Stimulated activated CD4-positive, alpha-beta T cell treated with anti-CD3 and anti-CD28 coated beads, TNF-alpha, amount 100 ng/mL, for 4 hours (primary cell): ENCODE measurements at places on chromosomes 3 and 15.

DNA sequence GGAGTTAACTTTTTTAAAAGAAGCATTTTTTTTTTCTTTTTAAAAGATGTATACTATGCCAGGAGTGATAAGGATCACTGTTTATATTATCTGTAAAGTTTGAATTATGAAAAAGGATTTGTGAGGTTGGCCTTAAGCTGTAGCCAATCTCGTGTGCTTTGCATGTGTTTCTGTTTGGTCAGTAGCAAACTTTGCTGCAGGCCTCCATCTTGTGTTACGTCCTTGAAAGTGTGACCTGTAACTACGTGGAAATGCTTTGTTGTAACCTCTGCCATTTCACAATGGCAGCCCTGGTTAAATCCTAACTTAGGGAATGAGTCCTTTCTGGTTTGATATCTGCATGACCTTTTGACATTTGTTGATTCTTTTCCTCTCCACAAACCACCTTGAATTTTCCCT is 1345.6 kb downstream of the NSUN3 start:
- DNase-seq = no peak

GRCh38 chr15:49847423-49848281 is 226.8 kb downstream of the DTWD1 start:
- DNase-seq = no peak

- no peak for DNase-seq
Measured at GRCh38 chr3:56421205-56421604, 47.1 kb downstream of the ERC2 start.

- no peak for DNase-seq
Measured at GRCh38 chr3:122921791-122922651, 105.5 kb downstream of the SEMA5B start.

DNA sequence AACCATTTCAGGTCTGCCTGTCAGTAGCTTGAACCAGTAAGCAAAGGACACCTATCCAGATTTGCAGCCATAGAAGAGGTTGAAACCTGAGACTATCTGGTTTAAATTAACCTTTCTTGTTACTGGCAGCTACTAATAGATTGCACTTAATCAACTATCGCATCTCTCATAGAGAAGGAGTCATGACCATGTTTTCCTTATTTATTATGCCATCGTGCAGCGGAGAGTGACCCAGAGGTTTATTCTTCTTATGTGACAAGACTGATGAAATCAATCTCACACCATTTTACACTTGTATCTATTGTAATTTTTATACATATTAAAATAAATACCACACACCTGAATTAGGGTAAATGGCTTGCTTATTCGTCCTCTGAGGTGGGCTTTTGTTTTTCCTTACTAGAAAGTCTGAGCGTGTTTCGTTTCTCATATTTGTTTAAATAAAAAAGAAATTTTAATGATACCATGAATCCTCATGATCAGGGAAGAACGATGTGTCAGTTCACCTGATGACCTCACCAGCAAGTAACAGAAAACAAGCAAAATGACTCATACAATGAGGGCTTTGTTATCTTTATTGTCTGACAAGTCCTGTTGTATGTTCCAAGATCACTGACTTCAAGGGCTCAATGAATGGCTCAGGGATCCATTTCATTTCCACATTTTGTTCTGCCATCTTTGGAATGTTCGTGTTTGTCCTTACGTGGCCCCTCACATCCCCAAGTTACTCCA is 379.5 kb upstream of the DPH6 start:
- DNase-seq = no peak

GRCh38 chr3:52798376-52798977 is 3.9 kb downstream of the ITIH3 start:
- DNase-seq = no peak

DNA sequence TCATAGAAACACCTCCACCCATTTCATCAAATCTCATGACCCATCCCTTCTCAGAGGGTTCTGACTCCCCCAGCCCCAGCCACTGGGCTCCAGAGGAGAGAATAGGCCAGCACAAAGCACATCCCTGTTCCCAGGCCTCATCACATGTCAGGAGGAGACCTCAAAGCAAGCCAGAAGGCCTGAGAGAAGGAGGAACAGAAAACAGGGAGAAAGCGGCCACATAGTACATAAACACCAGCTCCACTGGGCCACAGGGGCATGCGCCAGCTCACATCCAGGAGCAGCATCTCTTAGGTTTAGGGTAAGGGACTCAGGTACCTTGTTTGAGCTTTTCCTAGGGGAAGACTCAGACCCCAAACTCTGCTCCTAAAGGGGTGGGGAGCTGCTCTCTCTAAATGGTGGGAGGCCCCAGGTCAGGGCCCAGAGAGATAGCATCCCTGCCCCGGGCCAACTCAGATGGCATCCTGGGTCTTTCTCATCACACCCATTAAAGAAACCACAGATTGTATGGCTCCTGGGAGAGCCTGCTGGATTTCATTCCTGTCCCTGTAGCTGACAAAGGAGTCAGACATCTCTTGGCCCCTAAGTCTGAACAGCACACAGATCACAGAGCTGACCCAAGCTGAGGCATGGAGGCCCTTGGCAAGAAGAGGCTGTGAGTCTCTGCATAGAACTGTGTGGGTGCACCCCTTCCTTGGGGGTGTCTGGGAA is 2.5 kb downstream of the SHF start:
- DNase-seq = no peak

GRCh38 chr3:24229468-24230221 is 265.0 kb downstream of the THRB start:
- DNase-seq = no peak

DNA sequence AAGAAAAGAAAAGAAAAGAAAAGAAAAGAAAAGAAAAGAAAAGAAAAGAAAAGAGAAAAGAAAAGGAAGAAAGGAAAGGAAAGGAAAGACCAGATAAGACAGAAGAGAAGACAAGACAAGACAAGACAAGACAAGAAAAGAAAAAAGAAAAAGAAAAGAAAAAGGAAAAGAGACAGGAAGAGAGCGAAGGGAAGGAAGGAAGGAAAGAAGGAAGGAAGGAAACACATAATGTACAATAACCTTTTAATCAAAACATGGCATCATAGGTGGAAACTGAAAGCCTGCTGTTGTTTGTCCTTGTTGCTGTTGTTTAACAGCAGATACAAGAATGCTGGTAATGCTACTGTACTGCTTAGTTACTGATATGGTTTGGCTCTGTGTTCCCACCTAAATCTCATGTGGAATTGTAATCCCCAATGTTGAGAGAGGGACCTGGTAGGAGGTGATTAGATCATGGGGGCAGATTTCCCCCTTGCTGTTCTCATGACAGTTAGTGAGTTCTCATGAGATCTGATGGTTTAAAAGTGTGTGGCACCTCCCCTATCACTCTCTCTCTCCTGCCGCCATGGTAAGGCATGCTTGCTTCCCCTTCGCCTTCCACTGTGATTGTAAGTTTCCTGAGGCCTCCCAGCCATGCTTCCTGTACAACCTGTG is 67.3 kb downstream of the MCF2L2 start:
- DNase-seq = no peak

DNA sequence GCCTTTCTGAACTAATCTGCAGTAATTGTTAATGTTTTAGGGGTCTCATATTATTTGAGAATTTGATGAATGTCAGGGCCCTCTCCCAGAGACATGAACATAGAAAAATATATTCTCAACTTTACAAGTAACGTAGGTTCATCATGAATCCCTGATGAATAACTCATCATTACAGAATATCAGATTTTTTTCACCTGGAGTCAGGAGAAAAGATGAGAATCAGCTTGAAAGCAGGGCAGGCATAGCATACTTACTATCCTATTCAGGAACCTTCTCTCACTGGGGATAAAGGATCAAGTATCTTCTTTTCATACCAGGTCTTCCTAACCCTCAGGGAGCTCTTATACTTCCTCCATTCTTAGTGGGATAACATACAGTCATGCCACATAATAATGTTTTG is 552.6 kb upstream of the TBL1XR1 start:
- no peak for DNase-seq

- DNase-seq = no peak
Measured at GRCh38 chr15:44038755-44039191, 156.3 kb downstream of the FRMD5 start.

GRCh38 chr3:56742887-56743286 is 58.9 kb downstream of the ARHGEF3 start:
- DNase-seq = no peak

DNA sequence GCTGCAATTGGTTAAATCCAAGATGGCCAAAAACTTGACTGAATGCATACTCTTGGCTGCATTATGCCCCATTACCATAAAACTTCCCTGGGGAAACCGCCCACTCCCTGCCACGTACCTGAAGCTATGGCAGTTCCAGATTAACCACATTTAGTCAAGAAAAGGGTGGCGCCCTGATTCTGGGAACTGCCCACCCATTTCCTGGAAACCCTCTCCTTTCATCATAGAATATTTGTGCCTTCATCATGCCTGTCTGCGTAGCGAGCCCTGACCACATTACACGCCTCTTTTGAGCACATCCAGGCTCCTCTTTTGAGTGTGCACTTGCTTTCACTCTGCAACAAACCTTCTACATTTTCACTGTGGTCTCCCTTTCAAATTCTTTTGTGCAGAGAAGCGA is 5.2 kb downstream of the LINS1 start:
- DNase-seq = peak; percentile 92

DNA sequence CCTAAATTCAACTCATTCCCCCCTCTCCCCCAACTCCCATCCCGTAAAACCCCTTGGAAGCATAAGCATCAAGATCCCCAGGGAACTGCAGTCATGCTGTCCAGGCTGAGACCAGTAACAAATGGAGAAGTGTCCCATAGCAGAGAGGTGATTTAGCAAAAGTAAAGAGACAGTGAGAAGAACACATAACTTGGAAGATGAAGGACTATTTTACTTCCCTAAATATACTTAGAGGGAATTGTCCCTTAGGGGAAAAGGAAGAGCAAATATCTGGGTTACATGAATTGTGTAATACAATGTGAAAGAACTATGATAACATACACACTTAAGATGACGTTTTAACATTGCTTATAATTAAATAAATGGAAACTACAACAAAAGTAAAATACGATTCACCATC is 61.6 kb upstream of the LRRFIP2 start:
- no peak for DNase-seq

GRCh38 chr3:172980849-172981248 is 160.2 kb downstream of the SPATA16 start:
- DNase-seq = no peak

DNA sequence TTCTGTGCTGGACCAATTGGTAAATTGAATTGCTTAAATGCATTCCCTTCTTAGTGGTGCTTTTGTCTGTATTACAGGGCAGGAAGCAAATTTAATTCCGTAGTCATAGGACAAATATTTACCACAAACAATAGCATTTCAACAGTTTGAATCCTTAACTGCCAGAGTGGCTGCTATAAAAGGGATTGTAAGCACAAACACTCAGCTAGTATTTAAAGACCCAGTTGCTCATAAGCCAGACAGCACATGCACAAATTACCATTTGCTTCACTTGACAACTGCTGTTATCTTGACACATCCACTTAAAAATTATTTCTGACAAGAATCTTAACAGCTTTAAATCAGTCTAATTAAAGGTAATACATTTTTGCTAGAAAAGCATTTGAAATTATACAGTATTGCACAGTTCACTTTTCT is 490.2 kb upstream of the ADAMTS9 start:
- no peak for DNase-seq

DNA sequence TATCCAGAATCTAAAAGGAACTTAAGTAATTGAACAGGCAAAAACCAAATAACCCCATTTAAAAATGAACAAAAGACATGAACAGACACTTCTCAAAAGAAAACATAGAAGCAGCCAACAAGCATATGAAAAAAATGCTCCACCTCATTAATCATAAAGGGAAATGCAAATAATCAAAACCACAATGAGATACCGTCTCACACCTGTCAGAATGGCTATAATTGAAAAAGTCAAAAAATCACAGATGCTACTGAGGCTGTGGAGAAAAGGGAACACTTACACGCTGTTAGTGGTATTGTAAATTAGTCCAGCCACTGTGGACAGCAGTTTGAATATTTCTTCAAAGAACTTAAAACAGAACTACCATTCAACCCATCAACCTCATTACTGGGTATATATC is 220.7 kb downstream of the MEX3B start:
- no peak for DNase-seq

DNA sequence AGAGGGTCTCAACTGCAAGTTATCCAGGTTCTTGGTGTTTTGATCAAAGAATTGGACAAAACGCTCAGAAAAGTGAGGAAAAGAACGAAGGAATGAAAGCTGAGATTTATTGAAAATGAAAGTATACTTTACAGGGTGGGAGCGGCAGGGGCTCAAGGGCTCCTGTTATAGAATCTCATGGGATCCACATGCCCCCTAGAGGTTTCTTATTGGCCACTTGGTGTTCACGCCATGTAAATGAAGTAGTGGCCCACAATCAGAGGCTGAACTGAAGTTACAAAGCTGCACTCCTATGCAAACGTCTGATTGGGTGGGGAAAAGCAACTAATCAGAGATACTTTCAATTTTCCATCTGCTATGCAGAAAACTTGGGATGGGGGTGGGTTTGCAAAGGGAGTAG is 216.7 kb downstream of the PTPRG start:
- no peak for DNase-seq

- no peak for DNase-seq
Measured at GRCh38 chr3:125594125-125594524, 1.2 kb downstream of the OSBPL11 start.

DNA sequence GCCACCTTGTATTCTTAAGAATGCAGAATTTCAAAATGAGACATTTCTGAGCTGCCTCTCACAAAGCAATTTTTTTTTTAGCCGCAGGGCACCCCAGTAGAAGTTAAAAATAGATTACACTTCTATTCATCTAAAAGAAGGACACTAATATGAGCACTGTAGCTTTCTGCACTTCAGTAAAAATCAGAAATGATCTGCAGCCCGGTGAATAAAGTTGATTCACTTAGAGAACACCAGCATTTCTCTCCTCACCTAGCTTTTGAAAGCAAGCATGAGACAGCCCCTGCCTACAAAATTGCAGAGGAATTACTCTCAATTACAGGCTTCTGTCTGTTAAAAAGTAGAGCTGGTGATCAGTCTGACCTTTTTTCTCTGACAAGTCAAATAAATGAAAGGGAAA is 1062.4 kb downstream of the FHIT start:
- DNase-seq = no peak

- DNase-seq = no peak
Measured at GRCh38 chr3:82386647-82387046, 625.2 kb upstream of the GBE1 start.

DNA sequence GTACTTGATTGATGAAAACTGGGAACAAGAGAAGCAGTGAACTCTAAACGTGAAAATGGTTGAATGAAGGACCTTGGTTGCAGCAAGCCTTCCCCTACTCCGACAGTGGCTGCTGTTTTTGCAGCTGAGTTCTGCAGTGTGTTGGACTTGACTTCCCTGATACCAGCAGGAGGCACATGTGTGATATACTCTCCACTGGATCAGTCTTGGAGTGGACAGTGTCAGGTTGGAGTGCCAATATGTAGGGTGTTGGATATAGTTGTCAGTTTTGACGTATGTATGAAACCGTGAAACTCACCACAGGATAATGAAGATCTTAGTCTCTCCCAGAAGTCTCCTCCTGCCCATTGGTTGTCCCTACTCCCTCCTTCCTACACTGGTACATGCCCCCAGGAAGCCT is 106.5 kb downstream of the ITPR1 start:
- DNase-seq = no peak
